Renal cortex interstitium (tissue), 15 donors: ENCODE measurements at places on chromosomes 12 and 14. TPM values are rescaled to one million over a fixed set of nuclear protein-coding genes. Genes with fewer than 3 reads are reported as not detected.

- no peak for DNase-seq
These were observed 54.8 kb upstream of the DLK1 start for GRCh38 chr14:100671906-100672305.

TSPAN11 gene
- 5.7 TPM for polyA plus RNA-seq

DNA sequence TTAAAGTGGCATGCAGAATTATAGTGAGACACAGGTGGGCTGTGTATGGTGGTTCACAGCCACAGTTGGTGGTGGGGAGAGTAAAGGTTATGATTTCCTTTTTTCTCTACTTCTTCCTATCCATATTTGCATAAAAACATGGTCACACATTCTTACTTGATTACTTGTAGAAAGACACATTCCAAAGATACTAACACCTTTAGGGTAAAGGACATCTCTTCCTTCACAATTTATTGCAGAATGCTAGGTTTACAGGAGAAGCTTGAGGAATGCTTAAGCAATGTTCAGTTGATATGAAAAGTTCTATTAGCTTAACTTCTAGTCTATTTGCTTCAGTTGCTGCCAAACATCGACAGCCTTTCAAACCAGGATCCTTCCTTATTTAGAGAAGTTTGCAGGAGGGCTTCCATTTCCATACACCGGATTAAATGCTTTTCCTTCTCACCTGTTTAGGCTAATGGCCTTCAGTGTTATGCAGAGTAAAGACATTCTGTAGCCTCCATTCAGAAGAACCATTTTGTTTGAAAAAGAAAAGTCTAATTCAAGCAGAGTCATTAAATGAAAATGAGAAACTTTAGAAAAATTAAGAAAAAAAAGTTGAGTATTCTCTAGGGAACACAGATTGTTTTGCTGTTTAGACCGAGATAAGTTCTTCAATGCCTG, 2.6 kb upstream of the PHC1 start:
- DNase-seq = no peak

- no peak for DNase-seq
These were observed 202.6 kb downstream of the FOXN3 start for GRCh38 chr14:89214221-89214965.

- DNase-seq = no peak
These were observed 55.7 kb downstream of the PCNX1 start for GRCh38 chr14:70962935-70963334.

- no peak for DNase-seq
These were observed 6.6 kb downstream of the BEGAIN start for GRCh38 chr14:100580316-100581227.

DNA sequence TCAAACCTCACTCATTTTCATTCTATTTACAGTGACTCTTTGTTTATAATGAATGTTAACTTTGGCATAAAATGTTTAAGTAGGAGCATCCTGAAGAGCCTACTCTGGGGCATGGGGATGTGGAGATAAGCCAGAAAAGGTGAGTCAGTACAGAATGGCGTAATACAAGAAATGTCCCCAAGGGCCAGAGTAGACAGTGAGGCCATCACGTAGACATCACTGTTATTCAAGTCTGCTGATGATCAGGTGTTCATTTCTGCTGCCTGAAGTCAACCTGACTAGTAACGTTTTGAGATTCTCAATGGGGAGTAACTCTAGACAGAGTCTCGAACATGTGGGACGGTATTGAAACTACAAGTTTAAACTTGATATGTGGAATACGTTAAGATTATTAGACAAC, 47.6 kb upstream of the PKP2 start:
- no peak for DNase-seq

SYNDIG1L gene
- 0.33 TPM for polyA plus RNA-seq

DNA sequence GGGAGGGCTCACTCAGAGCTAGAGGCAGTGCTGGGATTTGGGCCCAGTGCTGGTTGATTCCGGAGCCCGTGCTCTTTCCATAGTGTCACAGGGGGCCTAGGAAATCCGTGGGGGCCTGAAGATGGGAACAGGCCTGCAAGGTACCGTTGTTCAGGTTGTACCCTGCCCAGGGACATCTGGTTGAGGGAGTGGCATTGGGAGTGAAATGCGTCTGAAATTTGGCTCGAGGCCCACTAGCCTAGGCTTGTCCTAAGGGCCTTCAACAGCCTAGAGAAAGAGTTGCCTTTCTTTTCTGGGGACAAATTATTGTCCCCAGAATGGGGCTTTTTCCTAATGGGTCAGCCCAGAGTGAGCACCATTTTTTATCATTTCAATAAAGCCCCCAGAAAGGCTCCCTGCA, 26.4 kb upstream of the FAM222A start:
- DNase-seq = no peak

- no peak for DNase-seq
These were observed 217.9 kb downstream of the PAX9 start for GRCh38 chr14:36879558-36879957.

- no peak for DNase-seq
These were observed 18.5 kb upstream of the EML1 start for GRCh38 chr14:99774556-99775307.

DNA sequence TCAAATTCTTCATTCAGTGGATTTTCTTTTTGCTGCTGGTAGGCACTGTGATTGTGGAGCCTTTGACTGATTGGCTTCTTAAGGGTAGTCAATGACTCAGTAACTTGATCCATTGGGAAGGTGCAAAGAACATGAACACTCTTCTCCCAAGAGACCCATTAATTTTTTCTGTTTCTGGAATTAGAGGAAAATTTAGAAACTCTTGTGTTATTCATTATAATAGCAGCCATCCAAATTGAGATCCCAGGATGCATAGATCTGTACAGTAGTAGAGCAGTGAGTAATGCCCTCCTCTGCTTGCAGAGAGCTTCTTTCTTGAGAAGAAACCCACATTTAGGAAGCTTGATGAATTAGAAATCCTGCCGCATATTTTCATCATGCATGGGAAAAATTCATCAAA, 63.9 kb downstream of the MYRFL start:
- DNase-seq = no peak

GRCh38 chr14:56195704-56196103, 77.5 kb downstream of the PELI2 start:
- no peak for DNase-seq

- DNase-seq = no peak
These were observed 2.7 kb upstream of the GZMH start for GRCh38 chr14:24612196-24612595.

SIX1 gene
- polyA plus RNA-seq = 10.2 TPM

DNA sequence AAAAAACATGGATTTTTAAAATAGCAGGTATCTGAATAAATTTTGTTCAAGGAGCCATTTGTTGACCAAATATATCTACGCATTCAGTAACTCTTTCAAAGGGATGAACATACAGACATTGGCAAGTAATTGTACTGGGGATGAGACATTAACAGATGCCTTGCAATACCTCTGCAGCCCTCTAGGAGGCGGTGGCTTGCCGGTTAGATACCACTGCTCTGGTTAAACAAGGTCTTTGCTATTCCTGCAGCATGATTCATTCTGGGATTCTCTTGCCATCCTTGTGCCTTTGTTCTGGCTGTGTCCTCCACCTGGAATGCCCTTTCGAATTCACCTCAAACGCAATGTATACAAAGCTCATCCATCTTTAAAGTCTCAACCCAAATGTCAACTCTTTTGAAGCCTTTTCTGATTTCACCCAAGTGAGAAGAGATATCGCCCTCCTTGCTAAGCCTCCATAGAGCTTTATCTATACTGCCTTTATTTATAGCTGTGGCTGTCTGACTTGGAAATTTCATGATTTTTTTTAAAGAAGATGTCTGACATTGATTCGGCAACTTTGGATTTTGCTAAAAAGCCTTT, 131.0 kb upstream of the SRRM4 start:
- DNase-seq = no peak

DNA sequence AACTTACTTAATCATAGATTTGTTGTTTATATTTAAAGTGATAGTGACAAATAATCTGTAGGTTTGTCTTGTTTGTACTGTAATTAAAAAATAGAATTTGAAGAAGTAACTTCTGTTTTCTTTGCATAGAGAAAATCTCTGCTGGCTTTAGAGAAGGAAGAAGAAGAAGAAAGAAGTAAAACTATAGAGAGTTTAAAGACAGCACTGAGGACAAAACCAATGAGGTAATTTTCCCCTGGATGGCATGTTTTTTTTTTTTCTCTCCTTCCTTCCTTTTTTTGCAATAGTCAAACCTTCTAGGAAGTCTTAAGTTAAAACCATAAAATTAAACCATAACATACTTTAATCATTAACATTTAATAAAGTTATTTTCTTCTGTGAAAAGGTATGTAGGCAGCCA, 131.9 kb downstream of the DAAM1 start:
- DNase-seq = no peak

- DNase-seq = no peak
These were observed 1324.7 kb downstream of the AACS start for GRCh38 chr12:126389961-126390360.

SYCP3 gene
- polyA plus RNA-seq = 0.73 TPM

DNA sequence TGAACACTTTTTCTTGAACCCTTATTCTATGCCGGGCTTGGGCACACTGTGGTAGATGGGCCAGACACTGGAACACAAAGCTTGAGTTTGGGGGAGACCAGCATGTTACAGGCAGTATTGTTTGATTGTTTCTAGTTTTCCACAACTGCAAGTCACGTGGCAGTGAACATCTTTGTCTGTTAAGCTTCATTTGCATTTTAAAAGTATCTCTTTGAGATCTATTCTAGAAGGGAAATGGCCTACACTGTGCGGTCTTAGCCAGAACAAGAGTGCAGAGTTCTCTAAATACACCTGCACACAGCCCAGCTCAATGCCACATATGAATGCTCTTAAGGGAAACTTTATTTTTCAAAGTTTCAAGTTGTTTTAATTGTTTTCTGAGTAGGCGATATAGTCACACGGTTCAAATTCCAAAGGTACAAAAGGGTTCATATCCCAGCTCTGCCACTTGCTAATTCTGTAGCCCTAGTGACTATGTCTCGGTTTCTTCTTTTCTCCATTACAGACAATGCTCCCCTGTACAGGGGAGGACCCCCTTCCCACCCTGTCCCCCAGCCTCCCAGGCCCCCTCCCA, 24.9 kb downstream of the RIN3 start:
- DNase-seq = no peak
